Left forelimb (tissue), 1 donor: ENCODE measurements at places on chromosomes 13 and 19.

DNA sequence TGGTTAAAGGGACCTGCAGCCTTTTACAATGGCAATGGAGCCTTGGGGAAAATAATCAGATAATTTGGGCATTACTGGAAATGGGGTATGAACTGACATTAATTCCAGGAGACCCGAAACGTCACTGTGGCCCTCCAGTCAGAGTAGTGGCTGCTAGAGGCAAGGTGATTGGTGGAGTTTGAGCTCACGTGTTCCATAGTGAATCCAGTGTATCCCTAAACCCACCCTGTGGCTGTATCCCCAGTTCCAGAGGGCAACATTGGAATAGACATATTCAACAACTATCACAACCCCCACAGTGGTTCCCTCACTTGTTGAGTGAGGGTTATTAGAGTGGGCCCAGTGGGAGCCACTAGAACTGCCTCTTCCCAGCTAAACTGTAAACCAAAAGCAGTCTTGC, 3.3 kb upstream of the LILRA2 start:
- no peak for DNase-seq

- DNase-seq = no peak
Measured at GRCh38 chr13:31824705-31825517, 85.6 kb downstream of the RXFP2 start.

DNA sequence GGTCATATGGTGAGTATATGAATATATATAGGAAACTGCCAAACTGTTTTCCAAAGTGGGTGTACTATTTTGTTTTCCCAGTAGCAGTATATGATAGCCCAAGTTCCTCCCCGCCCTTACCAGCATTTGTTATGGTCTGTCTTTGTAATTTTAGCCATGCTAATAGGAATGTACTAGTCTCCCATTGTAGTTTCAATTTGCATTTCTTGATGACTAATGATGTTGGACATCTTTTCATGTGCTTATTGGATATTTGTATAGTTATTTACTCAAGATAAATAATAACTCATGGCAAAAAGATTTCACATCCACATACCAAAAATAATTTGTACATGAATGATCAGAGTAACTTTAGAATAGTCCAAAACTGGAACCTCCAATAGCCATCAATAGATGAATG, 75.3 kb upstream of the SERP2 start:
- DNase-seq = no peak

GRCh38 chr19:14107581-14108461, 9.7 kb downstream of the PRKACA start:
- DNase-seq = no peak

DNA sequence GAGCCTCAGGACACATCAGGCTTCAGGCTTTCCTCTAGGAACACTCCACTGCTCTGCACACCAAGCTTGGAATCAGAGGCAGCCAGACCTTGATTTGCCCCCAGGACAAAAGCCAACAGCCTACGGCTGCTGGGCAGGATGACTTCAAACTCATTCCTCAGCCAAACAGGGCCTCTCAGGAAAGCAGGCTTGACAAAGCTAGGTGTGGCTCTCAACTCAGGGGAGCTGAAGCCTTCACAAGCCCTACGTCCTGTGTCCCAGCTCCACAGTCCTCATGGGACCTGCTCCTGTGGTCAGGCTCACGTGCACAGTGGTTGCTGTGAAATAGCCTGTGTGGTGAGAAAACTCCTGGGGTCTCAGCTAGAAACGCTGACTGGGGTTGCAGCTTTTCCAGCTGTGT, 398.9 kb upstream of the ZNF507 start:
- DNase-seq = no peak

- no peak for DNase-seq
Measured at GRCh38 chr13:102686024-102686423, 8.8 kb downstream of the METTL21C start.

GRCh38 chr19:18898081-18898606, 2.2 kb upstream of the CERS1 start:
- DNase-seq = peak; percentile 67

- no peak for DNase-seq
Measured at GRCh38 chr13:45522571-45522970, 57.8 kb downstream of the COG3 start.

- DNase-seq = no peak
Measured at GRCh38 chr13:51998723-51999509, 12.3 kb downstream of the ATP7B start.

GRCh38 chr19:639253-640160, at the start of gene FGF22:
Gene FGF22, plus strand, starts transcription at chr19:639879. Its CDS starts 47 bp downstream, at chr19:639926.
- DNase-seq = peak; percentile 94

GRCh38 chr13:23472189-23472588, 38.7 kb upstream of the SACS start:
- no peak for DNase-seq

- no peak for DNase-seq
Measured at GRCh38 chr13:67643516-67644055, 413.4 kb upstream of the PCDH9 start.

- no peak for DNase-seq
Measured at GRCh38 chr19:47723581-47723940, 10.3 kb downstream of the EHD2 start.

- DNase-seq = no peak
Measured at GRCh38 chr19:48424694-48425219, 21.0 kb upstream of the GRWD1 start.

GRCh38 chr13:68481130-68481529, 1251.0 kb upstream of the PCDH9 start:
- DNase-seq = no peak

- DNase-seq = no peak
Measured at GRCh38 chr13:76939215-76939614, 9.1 kb upstream of the ACOD1 start.

DNA sequence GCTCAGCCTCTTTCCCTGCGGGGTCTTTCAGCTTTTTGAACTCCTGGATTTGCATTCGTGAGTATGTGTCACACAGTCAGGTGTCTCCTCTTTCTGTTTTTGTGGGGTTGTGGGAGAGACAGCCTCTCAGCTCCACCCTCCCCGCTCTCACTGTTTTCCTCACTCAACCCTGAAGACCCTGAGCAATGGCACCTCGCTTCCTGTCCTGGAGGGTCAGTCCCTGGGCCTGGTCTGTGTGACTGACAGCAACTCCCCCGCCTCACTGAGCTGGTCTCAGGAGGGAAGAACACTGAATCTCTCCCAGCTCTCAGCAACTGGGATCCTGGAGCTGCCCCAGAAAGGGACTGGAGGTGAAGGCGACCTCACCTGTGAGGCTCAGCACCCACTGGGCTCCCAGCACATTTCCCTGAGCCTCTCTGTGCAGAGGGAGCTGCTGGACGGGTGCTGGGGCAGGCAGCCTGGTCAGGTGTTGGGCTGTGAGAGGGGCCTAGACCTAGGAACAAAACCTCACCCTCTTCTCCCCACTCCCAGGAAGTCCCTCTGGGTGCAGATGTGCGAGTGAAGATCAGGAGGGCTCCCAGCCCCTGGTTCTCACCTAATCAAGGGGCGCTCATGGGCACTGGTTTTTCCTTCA, 4.2 kb upstream of the SIGLEC7 start:
- DNase-seq = peak; percentile 36

- peak; percentile 94 for DNase-seq
Measured at GRCh38 chr19:46639358-46640182, 3.6 kb upstream of the GNG8 start.

DNA sequence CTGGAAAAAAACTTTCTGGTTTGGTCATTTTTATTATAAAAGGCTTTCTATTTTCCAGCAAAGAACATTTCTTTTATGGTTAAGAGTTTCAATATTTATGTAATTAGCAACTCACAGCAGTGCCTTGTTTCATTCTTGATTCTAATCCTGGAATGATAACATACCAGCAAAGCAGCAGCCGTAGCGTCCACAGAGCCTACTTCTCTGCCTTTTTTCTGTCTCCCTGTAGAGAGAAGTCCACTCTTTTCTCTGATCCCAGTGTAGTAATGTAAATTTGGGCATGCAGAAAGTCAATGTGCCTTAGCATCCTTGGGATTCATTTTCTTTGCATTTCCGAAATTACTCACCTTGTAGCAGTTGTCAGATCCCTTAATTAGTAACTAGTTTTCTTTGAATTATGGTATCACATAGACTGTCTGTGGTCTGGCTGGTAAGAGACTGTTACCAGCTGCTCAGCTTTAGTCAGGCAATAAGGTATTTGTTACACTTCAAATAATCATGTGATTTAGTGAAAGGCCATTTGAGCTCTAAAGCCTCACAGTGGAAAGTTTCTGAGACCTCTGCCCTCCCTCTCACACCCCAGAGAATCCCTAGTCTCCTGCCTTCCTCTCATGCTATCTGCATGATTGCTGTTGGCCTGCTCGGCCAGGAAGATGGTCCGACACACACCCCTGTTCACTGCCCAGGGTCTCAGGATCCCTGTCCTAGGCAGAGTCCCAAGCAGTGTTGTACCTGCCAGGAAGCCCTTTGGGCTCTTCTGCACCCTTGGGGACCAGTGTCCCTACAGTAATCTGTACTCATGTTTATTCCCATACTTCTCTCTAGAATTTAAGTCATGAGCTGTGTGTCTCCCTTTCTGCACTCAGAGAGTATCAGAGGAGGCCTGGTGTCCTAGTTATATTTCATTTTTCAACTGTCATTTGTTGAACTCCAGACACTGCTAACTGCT, 86.3 kb downstream of the LRCH1 start:
- DNase-seq = no peak

- no peak for DNase-seq
Measured at GRCh38 chr13:110216006-110216397, 91.0 kb downstream of the COL4A1 start.

GRCh38 chr19:3184847-3185460, 776 bp upstream of the NCLN start:
- DNase-seq = no peak

- no peak for DNase-seq
Measured at GRCh38 chr19:13010038-13010991, 15.0 kb downstream of the NFIX start.

DNA sequence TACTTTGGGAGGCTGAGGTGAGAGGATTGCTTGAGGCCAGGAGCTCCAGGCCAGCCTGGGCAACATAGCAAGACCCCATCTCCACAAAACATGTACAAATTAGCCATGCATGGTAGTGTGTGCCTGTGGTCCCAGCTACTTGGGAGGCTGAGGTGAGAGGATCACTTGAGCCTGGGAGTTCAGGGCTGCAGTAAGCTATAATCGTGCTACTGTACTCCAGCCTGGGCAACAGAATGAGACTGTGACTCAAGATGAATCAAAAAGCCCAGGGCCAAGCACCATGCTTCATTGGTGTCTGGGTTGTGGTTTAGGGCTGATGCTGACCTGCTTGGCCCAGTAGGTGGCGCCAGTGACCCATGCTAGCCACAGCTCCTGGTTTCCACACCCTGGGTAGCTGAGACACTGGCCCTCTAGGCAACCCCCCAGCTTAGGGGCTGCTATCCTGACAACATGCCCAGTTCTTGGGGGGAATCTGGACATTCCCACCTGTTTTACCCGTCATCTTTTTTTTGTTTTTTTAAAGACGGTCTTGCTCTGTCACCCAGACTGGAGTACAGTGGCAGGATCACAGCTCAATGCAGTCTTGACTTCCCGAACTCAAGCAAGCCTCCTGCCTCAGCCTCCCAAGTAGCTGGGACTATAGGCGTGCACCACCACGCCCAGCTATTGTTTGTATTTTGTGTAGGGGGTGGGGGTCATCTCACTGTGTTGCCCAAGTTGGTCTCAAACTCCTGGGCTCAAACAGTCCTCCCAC, 5.5 kb downstream of the CCDC124 start:
- DNase-seq = peak; percentile 87

DNA sequence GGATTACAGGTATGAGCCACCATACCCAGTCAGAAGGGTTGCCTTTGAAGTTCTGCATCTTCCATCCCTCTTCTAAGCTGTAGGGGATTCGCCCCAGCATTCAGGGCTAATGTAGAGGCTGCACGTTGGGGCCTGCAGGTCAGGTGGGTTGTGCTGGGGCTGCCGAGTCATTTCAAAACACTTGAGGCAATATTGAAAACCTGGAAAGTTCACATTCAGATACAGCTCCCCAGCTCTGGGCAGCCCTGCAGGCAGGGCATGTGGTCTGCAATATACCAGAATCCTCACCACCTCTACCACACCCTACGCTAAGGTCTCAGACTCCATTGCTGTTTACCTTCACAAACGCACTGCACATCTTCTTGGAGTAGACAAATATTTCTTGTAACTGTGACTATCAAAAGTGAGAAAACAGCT, 24.6 kb downstream of the CCNE1 start:
- no peak for DNase-seq

GRCh38 chr19:27833031-27833430, 1379.9 kb downstream of the UQCRFS1 start:
- DNase-seq = no peak

DNA sequence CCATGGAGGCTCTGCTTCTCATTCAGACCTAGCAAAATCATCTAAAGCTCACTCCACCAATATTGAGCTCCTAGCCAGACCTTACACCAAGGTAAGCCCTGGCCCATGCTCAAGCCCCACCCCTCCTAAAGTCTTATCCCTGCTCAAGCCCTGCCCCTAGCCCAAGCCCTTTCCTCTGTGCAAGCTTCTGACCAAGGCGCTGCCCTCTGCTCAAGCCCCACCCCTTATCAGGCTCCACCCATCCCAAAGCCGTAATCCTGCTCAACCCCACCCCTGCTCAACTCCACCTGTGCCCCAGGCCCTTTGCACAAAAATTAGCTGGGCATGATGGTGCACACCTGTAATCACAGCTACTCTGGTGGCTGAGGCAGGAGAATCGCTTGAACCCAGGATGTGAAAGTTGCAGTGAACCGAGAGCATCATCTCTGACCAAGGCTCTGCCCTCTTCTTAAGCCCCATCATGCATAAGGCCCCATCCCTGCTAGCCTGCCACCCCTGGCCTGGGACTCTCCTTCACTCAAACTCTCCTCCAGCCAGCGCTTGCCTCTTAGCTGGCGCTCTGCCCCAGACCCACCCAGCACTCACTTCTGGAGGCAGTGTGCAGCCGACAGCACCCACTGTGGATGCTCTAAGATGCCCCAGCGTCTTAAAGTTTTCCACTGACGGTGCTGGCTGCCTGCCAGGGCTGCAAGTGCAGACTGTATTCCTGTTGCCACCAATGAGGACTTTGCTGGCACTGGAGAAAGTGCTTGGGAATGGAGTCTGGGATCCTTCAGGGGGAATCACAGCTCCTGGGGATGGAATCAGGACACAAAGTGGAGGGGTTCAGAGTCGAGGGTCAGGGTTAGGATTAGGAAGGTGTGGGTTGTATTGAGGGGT, 16.5 kb downstream of the KLK4 start:
- no peak for DNase-seq

GRCh38 chr19:30256496-30256850, 115.7 kb upstream of the ZNF536 start:
- DNase-seq = no peak

- no peak for DNase-seq
Measured at GRCh38 chr19:16566161-16566560, 6.1 kb downstream of the SLC35E1 start.

GRCh38 chr19:41957838-41958366, 1.2 kb downstream of the RABAC1 start:
- peak; percentile 75 for DNase-seq
